Activated T-cell treated with anti-CD3 and anti-CD28 coated beads, Interleukin-2, amount 50 U/mL, for 4 hours (primary cell): ENCODE measurements at places on chromosomes 4 and X. TPM values are rescaled to one million over a fixed set of nuclear protein-coding genes. Genes with fewer than 3 reads are reported as not detected.

- DNase-seq, result no peak
Measured at GRCh38 chr4:150818661-150819060, 196.4 kb downstream of the LRBA start.

GRCh38 chrX:4206941-4207340 is 493.5 kb upstream of the PRKX start:
- no peak for DNase-seq

- DNase-seq, result no peak
Measured at GRCh38 chr4:79638735-79639134, 230.7 kb upstream of the GK2 start.

DNA sequence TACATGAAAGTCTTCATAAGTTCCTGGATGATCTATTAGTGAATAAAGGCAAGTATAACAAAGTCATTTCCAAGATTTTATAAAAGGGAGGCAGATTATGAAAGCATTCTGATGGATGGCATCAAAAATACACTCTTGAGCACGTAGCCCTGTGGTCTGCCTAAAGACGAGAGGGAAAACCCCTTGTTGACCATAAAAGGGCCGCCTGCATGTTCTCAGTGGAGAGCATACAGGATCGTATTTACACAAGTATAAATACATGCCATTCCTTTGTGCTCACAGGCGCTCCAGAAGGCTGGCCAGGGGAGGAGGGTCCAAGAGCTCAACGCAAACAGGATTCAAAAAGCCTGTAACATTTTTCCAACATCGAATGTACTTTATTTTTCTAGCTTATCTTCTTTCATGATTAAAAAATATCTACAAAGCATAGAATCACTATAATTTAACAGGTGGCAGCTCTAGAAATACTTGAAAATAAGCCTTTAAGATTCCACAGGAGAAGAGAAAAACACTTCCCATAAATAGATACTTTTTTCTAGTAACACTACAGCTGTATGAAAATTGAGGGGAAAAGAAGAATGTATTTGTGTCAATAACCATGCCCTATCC is 29.6 kb downstream of the PDGFC start:
- no peak for DNase-seq

- no peak for DNase-seq
Measured at GRCh38 chrX:131572372-131573014, 28.6 kb downstream of the OR13H1 start.

The POF1B gene
- total RNA-seq, result not detected

DNA sequence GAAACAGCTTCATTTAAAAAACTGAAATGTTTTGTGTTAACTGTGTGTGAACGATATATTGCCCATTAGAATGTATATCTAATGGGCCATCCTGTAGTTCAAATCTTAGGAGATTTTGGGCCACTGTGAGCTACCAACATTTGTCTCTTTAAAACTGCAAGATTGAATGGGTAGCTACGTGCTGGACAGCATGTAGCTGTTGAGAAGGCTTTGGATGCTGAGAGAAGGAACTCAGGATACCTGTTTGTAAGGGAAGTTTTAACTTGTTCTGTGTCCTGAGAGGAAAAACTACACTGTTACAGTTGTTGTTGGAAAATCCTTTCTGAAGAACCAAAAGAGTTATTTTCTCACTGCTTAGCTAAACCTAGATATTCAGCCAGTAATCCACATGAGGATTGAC is 45.9 kb downstream of the PDLIM5 start:
- DNase-seq, result no peak
